ENCODE measurements at places on chromosomes 3 and 15.
A peak's percentile ranks its signal among the peaks of the same experiment; 100 is the strongest.

GRCh38 chr15:79004336-79004735, 59.5 kb upstream of the CTSH start:
- DNase-seq = no peak

DNA sequence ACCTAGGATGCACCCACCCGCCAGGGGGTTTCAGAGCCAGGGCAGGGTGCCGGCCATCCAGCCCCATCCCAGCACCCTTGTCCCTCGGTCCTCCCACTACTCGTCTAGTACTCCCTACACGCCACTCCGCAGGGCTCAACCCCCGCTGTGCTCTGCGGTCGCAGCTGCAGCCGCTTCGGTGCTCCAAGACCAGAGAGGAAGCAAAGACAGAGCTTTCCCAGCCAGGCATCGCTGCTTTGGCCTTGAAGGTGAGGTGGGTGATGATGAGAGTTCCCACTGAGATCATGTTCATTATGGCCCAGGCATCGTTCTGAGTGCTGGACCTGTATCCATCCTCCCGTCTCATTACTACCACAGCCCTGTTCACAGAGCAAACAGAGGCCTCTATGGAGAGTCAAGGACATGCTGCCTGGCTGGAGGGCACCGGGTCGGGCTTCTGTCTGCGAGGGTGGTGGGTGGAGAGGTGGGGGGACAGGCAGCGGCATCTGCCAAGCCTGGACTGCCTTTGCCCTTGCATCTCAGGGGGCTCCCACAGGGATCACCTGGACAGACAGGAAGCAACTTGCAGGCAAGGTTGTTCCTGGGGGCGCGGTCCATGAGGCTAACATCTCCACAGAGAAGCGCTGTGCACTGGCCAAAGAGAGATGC, 66.9 kb downstream of the KLF13 start:
- DNase-seq = no peak

- DNase-seq = no peak
Measured at GRCh38 chr15:36632226-36632625, 52.8 kb downstream of the CDIN1 start.

DNA sequence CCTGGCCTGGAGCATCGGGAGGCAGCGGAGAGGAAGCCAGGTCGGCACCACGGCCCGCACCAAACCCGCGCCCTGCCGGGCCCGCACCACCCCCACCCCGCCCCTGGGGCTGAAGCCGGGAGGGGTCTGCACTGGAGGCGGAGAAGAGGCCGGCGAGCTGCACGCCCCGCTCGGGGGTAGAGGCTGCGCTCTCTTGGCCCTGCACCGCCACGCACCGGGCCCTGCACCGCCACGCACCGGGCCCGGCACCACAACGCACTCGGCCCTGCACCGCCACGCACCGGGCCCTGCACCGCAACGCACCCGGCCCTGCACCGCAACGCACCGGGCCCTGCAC, 41.4 kb downstream of the MUC20 start:
- no peak for DNase-seq

- DNase-seq = no peak
Measured at GRCh38 chr3:62416144-62416543, 42.8 kb upstream of the FEZF2 start.

GRCh38 chr3:55634345-55634744, 147.2 kb upstream of the WNT5A start:
- DNase-seq = no peak

DNA sequence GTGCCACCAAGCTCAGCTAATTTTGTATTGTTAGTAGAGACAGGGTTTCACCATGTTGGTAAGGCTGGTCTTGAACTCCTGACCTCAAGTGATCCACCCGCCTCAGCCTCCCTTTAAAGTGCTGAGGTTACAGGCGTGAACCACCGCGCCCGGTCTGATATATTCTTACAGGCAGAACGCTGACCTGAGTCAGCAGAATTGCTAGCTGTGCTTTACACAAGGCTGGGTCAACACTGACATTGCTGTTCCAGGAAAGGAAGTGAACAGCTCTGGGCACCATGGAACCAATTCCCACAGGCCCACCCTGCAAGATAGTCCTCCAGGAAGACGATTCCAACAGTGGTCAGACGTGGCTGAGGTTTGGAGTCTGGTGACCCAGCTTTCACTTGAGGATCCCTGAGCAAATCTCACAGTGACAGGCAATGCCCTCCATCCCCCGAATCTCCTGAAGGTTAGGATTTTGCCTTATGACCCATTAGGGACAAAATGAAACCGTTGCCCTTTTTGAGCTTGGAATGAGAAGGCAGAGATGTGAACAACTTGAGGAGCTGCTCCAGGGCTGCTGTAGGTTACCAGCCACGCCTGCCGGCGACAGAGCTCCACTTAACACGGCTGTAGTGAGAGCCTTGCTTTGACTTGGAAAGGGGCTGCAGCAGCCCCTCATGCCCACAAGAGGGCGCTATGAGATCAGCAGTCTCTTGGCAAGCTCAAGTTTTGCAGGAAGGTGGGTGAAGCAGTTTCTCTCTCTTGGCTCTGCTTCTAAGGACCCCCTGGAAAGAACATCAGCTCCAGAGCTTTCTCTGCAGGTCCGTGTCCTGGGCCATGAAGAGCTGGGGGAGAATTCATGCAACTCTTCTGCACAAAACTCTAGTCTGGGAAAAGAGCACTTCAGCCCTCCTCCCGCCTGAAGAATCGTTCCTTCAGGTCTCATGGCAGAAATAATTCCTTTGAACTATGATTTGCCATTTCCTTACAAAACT, 74.1 kb downstream of the SENP2 start:
- DNase-seq = peak; percentile 90

DNA sequence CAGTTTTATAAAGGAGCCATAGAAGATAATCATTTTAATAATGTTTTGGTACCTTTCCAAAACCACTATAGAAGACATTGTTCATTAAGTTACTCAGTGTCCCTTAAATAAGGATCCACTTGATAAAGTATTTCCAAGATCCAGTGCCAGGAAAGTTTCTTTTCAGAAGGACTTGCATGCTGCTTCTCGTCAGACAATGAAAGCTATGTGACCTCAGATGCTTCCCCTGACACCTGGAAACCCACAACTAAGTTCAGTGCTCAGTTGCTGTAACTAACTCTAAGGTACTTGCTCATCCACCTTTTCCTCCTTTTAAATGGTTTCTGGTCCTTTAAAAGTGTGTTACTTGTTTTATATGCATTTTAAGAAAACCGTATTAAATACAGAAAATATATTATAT, 7.3 kb downstream of the SSR3 start:
- DNase-seq = no peak

DNA sequence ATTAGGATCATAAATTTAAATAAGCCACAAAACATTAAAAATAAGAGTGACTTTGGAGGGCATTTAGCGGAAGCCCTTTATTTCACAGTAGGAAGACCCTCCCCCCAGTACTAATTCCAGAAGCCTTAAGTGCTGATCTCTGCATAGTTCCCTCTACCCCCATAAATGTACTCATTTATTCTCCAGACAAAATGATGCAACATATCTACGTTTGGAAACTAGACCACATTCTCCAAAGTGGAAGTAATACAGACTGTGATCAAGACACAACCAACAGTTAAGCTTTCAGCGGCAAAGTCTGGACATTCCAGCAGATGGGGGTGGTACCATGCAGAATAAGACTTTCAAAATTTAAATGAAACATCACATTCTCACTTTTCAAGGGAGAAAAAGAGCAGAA, 44.8 kb upstream of the RPS17 start:
- DNase-seq = no peak

- no peak for DNase-seq
Measured at GRCh38 chr3:189842681-189843602, 211.8 kb downstream of the TP63 start.

DNA sequence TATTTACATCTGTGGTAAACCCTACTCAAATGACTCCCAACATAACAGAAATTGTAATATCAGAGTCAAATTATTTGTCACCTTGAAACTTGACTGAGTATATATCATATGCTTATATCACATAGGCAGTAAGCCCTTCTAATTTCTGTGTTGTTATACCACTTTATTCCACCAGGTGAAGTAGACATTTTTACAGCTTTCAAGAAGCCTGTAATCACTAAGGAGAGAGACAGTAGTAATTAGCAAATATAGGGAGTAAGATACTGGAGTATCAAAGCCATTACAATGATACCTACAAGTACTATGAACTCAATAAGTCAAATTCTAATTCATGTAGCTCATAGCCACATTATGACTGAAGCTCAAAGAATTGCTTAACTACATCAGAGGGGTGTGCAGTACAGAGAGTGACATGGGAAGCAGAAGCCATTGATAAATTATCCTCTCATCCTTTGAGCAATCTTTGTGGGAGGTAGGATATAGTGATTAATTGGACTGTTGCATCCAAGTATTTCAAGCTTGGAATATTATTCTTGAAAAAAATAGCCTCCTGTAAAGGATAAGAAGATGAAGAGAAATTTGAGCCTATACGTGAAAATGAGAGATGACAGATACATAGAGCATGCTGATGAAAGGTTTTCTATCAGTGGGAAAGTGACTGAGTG, 1005.9 kb downstream of the ZPLD1 start:
- DNase-seq = no peak
